Left kidney (tissue), 8 donors: ENCODE measurements at places on chromosomes 11 and 22. TPM values are rescaled to one million over a fixed set of nuclear protein-coding genes. Genes with fewer than 3 reads are reported as not detected.

SEPTIN5 gene
- 32.1 TPM for polyA plus RNA-seq

NRGN gene
- 13.6 TPM for polyA plus RNA-seq

HEPHL1 gene
- polyA plus RNA-seq, result 0.33 TPM

MED15 gene
- polyA plus RNA-seq, result 47.7 TPM

DNA sequence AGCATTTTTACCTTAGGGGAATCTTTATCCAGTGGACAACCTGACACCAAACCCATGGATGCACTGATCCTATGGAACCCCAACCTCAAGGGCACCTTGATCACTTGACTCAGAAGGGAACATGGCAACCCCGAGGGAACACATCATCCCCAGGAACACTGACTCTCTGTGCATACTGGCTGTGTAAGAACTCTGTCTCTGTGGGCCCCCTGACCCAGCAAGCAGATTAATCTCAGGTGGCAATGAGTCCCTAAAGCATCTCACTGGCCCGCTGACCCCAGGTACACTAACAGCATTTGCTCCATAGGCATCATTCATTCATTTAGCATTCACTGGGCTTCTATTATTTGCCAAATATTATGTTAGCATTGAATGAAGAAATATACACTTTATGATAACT, 16.9 kb downstream of the EIF3F start:
- DNase-seq, result no peak

DNA sequence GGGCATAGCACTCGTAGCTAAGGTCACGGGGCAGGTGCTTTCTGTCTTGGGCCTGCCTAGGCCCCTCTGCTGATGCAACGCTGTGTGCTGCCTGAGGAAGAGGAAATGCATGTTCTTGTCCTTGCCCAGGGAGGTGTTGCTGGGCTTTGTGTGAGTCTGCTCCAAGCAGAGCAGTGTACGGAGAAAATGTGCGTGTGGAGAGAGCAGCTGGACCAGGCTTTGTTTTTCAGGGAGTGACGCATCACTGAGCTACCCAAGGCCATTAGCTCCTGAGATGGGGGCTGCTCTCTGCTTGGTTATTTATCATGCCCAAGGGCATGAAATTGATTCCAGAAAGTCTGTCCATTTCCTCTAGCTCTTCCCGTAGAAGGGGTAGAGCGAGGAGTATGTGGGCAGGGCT, 82.9 kb upstream of the THY1 start:
- no peak for DNase-seq

- peak; percentile 65 for DNase-seq
Observed at GRCh38 chr11:67301951-67302516, 1.3 kb upstream of the SSH3 start.

KCTD14 gene
- polyA plus RNA-seq, result 14.1 TPM

DNA sequence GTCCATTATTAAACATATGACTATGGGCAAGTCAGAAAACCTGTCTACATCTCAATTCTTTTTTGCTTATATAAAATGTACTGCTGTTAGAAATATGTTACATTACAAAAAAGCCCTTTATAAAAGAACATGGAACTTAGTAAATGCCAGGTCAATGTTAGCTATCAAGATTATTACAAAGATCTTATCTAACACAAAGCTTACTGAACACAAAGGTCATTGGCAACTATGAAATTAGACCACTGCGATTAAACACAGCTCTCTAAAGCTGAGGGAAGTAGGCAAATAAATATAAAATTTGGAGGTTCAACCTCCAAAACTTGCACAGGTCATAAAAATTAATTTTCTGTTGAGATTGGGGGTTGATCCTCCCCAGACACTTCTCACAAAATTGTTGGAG, 692.8 kb upstream of the CCDC90B start:
- no peak for DNase-seq

DNA sequence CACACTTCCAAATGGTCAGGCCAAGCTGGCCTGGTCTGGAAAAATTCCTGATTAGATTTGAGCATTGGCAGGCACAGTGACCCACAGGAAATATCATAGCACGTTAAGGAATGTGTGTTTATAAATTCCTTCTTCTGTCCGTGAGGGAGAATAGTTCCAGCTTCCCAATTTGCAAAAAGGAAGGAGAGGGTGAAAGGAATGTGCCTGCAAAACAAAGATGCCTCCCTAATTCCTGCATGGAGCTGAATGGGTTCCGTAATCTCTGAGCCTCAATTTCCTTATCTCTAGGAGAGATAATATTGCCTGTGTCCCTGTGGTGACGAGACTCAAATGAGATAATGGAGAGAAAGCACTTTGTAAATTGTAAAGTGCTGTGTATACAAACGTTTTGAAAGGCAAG, 105.1 kb downstream of the FEZ1 start:
- no peak for DNase-seq

- DNase-seq, result no peak
Observed at GRCh38 chr22:48498526-48499331, 1328.9 kb downstream of the BRD1 start.

DNA sequence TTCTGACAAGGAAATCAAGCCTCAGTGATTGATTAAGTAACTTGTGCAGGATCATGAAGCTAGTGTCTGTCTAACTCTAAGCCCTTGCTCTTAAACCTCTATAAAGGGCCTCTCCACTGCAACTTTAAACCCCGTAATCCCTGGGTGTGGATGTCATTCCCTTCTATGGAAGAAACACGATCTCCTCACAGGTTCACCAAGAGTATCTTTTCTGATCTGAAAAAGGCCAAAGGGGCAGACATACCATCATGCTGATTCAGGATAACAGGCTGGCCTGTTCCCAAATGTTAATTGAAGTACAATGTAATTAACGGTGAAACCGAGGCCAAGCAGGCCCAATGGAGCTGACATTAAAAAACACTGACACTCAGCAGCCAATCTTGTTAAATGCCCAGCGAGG, 17.1 kb downstream of the TTC12 start:
- DNase-seq, result no peak
